ENCODE measurements at places on chromosomes 12 and 14.

- no peak for DNase-seq
These were observed 866 bp upstream of the PITPNM2 start for GRCh38 chr12:123151457-123152454.

- no peak for DNase-seq
These were observed 72.5 kb downstream of the NEDD1 start for GRCh38 chr12:96979532-96979931.

GRCh38 chr14:104872469-104873341 lies 7.6 kb downstream of the CEP170B start:
- DNase-seq = no peak

GRCh38 chr14:93269341-93270068 lies 62.4 kb downstream of the UBR7 start:
- no peak for DNase-seq

DNA sequence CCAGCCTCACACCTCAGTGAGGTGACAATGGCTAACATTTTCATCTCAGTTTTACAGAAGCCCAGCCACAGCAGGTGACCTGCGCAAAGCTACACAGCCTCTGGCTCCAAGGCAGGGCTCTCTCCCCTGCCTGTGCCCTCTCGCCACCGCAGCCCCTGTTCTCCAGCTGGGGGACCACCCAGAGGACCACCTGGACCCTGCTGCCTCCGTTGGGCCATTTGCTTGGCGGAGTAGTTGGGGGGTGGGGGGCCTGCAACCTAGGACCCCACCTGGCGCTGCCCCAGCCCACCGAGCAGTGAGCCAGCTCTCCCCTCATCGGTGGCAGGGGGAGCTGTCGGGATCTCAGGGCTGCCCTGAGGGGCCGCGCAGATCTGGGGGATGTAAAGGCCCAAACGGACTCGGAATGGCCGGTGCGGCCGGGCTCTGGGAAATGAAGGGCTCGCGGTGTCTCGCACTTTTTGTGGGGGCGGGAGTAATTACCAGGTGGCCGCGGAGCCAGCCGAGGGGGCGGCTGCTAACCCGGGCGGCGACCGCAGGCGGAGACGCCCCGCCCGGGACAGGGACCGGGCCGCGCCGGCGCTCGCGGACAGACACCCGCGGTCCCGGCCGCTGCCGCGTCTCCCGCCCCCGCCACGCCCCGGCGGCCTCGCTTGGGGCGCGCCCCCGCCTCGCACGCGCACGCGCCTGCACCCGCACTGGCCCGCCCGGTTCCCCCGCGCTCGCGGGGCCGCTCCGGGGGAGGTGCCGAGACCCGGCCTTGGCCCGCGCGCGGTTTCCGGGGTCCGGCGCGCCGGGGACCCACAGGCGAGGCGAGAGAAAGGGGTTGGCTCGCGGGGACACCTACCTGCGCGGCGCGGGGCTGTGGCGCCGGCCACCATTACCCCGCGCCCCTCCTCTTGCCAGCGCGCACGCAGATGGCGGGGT lies 8.6 kb upstream of the GPR68 start:
- DNase-seq = peak; percentile 41

DNA sequence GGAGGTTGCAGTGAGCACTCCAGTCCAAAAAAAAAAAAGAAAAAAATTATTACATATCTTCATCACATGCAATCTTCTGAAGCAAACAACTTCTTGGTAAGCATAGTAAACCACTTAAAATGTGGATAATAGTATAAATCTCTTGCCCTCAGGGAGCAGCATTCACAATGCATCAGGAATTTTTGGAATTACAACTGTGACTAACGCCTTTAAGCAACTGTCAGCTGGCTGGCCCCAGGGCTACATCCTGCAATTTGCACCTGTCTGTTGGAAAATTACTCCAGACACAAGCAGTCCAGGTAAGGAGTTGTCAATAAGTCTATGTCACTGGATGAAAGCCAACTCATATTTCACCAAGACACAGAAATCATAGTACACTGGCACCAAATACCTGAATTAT lies 5.5 kb upstream of the SLC7A7 start:
- DNase-seq = no peak

- no peak for DNase-seq
These were observed 1.5 kb upstream of the DTX1 start for GRCh38 chr12:113054948-113055486.

GRCh38 chr12:104960464-104960863 lies 2.4 kb upstream of the SLC41A2 start:
- DNase-seq = no peak

- DNase-seq = no peak
These were observed 202.8 kb downstream of the NUAK1 start for GRCh38 chr12:105935981-105936380.

- DNase-seq = no peak
These were observed 193.1 kb upstream of the FSCB start for GRCh38 chr14:44700184-44700583.

DNA sequence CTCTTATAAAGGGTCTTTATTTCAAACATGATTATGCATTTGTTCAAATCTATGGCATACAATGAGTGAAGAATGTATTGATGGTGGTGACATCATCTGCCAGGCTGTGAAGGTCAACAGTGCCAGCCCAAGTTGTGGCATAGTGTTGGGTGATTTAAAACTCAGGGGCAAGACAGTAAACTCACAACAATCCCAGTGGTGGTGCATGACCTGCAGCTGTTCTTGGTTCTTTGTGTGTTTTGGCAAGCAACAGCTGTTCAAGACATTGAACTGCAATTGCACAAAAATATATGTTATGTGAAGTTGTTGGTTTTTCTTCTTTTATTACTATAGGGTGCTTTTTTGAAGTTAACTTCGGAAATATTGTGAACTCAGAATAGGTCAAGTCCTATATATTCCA lies 851.6 kb downstream of the NRXN3 start:
- no peak for DNase-seq

DNA sequence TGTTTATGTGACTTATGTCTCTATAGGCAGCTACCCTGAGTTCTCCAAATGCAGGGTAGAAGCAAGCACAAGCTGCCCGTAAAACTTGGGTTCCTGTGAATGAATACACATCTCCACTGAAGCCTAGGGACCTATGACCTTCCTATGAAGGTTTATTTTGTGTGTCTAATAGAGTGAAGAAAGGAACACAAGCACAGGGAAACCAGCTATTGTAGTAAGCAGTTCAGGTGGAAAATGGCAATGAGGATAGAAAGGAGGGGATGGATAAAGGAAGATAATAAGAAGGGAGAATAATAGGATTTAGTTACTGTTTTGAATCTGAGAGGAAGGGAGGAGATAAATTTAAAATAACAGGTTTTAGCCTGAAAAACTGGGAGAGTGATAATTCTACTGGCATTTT lies 2.4 kb downstream of the PFKM start:
- no peak for DNase-seq

DNA sequence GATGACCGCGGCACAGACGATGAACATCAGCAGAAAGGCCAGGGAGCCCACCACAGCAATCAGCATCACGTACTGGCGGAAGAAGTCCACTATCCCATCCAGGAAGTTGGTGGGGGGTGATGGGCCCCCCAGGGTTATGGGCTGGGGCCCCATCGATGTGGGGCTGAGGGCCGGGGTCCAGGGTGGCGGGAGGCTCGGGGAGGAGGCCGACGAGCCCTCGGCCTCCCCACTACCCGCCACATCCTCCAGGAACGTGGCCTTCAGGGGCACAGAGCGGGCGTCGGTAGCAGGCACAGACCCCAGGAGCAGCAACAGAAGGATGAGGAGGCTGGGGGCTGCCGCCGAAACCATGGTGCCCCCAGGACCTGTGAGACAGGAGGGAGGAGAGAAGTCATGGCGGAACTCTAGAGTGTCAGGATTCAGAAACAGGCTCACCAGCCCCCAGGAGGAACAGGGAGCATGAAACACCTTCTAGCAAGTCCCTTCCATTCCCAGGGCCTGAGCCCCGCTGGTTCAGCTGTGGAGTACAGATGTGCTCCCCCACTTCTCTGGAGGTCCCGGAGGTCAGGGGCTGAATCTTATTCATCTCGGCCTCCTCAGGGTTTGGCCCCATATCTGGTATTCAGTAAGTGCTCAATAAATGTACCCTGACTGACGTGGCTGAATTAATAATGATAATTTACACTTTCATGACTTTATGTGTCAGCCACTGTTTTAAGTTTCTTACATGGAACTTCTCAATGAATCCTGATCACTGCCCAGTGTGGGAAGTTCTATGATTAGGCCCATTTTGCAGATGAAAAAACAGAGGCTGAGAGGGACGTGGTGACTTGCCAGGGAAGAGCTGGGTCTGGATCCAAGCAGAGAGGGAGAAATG lies 5.6 kb downstream of the TMEM119 start:
- no peak for DNase-seq

- no peak for DNase-seq
These were observed 48.7 kb downstream of the ST8SIA1 start for GRCh38 chr12:22285846-22286245.

DNA sequence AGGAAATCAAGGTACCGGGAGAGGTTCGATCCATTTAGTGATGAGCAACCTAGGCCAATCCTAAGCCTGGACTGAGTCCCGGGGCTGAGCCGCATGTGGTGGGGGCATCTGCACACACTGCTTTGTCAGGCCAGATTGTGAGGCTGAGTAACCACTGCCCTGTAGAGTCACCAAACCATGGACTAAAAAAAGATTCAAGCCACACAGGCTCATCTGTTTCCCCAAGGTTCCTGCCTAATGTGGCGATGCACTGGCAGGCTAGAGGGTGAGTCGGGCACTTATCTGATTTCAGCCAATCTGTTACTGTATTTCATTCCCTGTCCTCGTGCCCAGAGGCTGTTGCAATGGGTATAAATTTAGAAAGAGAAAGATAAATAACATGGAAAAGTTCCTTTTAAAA lies 140.8 kb downstream of the TTC7B start:
- no peak for DNase-seq

GRCh38 chr12:65269603-65270002 lies 8.9 kb upstream of the MSRB3 start:
- DNase-seq = no peak

DNA sequence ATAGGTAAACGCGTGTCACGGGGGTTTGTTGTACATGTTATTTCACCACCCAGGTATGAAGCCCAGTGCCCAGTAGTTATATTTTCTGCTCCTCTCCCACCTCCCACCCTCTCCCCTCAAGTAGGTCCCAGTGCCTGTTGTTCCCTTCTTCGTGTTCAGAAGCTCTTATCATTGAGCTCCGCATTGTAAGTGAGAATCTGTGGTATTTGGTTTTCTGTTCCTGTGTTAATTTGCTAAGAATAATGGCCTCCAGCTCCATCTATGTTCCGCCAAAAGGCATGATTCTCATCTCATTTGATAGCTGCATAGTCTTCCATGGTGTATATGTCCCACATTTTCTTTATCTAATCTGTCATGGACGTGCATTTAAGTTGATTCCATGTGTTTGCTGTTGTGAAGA lies 6.9 kb upstream of the GPRC5D start:
- no peak for DNase-seq

DNA sequence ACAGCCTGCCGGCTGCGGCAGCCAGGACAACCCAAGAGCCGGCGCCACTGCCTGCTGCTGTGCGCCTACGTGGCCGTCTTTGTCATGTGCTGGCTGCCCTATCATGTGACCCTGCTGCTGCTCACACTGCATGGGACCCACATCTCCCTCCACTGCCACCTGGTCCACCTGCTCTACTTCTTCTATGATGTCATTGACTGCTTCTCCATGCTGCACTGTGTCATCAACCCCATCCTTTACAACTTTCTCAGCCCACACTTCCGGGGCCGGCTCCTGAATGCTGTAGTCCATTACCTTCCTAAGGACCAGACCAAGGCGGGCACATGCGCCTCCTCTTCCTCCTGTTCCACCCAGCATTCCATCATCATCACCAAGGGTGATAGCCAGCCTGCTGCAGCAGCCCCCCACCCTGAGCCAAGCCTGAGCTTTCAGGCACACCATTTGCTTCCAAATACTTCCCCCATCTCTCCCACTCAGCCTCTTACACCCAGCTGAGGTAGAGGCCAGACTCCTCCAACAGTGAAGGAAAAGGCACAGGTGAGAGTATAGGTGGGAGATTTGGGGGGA lies 10.3 kb downstream of the ZBTB39 start:
- DNase-seq = no peak

DNA sequence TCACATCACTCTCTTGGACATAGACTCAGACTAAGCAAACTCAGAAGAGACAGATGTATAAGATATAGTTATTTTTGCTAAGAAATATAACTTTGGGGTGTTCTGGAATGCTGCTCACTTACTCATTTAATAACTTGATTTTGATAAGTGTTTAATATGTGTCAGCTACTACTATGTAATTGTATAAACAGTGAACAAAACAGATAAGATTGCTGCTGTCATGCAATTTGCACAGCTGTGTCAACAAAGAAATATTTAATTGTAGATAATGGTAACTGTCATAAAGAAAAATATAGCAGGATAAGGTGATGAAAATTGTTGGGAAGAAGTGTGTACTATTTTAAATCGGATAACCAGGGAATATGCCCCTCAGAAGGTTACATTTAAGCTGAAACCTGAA lies 84.1 kb upstream of the ZDHHC17 start:
- no peak for DNase-seq

DNA sequence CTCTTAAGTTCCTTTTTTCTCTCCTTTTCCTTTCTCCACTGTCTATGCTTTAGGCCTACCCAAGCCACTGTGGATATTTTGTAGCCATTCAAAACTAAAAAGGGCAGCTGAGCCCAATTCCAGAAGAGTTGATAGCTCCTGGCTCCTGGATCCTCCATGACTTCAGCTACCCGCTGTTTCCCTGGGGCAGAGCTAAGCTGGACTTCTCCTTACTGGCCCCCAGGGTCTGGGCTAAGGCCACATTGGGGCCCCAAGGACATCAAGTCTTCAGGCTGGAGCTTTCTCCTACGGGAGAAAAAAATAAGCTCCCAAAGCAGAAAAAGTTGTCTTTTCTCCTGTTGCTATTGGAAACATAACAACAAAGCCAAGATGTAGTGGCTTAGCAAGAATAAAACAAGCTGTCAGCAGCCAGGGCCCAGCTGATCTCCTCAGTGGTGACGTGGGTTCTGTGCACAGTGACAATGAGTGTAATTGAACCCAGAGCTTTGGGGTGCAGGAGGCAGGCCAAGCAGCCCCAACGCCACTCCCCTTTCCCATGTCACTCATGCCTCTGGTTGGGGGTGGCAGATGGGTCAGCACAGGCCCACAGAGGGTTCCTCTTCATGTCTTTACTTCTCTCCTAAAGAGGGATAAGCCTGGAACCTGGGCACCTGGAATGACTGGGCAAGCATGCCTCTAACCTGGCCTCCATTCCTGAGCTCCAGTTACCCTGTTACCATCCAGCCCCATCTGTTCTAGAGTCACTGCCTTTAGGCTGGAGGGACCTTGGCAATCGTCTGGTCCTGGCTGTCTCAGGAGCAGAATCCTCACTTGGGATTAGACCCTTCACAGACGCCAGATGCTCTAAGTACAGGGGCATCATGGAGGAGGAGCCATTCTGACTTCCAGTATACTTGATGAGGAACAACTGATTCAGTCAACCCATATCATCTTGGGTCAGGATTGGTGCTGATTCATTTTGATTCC lies 171.2 kb downstream of the ZFP36L1 start:
- no peak for DNase-seq

- DNase-seq = no peak
These were observed 96.2 kb downstream of the SEC23A start for GRCh38 chr14:39006721-39007410.

DNA sequence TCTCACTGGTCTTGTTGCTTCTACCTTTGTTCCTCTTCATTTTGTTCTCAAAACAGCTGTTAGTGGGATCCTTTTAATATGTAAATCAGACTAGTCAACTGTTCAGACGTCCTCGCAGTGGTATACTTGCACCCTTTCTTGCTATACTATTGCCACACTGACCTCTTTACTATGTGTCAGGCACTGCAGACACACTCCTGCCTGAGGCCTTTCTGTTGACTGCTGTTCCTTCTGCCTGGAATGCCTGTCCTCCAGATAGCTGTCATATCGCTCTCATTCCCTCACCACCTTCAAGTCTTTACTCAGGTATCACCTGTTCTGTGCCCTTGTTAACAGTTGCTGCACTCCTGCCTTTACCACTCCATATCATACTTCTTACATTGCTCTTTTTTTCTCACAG lies 90.0 kb upstream of the TMEM263 start:
- no peak for DNase-seq
